Chondrocyte (in vitro differentiated cells): ENCODE measurements at places on chromosomes 13 and 19. TPM values are rescaled to one million over a fixed set of nuclear protein-coding genes. Genes with fewer than 3 reads are reported as not detected.

- no peak for DNase-seq
Measured at GRCh38 chr19:19470579-19470978, 44.8 kb downstream of the TSSK6 start.

DNA sequence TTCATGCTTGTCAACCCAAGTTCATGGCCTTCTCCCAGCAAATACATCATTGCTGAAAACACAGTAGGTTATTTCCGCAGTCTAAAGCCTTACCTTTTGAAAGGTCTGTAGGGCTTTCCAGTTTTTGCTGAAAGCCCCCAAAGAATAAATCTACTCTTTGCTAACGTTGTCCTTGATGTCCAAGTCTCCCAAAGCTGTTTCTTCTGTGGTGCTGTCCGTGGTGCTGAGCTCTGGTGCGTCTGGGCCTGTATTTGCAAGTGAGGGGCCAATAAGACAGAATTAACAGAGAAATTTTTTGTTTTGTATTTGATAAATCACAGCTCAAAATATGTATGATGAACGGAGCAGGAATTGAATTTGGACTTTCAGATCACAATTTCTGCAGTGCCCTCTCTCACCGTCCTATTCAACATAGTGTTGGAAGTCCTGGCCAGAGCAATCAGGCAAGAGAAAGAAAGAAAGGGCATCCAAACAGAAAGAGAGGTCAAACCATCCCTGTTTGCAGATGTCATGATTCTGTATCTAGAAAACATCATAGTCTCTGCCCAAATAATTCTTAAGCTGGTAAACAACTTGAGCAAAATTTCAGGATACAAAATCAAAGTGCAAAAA lies 9.8 kb upstream of the LGALS16 start:
- no peak for DNase-seq

DNA sequence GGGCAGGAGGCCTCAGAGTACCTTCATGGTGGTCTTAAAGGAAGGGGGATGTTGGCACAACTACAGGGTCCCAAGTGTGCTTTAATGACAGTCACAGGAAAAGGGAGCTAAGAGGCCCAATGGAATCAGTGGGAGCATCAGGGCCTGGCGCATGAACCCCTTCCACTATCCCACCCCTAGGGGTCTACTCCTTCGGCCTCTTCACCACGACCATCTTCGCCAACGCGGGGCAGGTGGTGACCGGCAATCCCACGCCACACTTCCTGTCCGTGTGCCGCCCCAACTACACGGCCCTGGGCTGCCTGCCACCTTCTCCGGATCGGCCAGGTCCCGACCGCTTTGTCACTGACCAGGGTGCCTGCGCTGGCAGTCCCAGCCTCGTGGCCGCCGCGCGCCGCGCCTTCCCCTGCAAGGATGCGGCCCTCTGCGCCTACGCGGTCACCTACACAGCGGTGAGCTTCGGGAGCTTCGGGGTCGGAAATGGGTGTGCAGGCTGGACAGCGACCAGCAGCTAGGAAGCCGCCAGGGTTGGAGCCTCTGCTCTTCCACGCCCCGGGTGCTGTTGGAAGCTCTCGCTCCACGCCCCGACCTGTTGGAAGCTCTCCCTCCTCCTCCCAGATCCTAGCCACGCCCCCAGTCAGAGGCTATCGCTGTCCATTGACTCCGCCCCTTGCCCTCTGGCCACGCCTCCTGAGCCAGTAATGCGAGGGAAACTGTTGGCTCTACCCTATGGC lies 6.0 kb downstream of the PLPPR2 start:
- no peak for DNase-seq

Gene IGSF23
- total RNA-seq = not detected in 3 replicates

GRCh38 chr19:46173886-46174480 lies 25.9 kb downstream of the IGFL2 start:
- no peak for DNase-seq

GRCh38 chr13:73714522-73714921 lies 419.7 kb downstream of the KLF12 start:
- no peak for DNase-seq

Gene RDH8
- total RNA-seq = not detected in 3 replicates

Gene ZNF766
- 12.8 to 15.3 TPM (median 13.9 TPM) in 3 replicates for total RNA-seq

GRCh38 chr13:40379794-40380578 lies 286.5 kb downstream of the FOXO1 start:
- DNase-seq = no peak

DNA sequence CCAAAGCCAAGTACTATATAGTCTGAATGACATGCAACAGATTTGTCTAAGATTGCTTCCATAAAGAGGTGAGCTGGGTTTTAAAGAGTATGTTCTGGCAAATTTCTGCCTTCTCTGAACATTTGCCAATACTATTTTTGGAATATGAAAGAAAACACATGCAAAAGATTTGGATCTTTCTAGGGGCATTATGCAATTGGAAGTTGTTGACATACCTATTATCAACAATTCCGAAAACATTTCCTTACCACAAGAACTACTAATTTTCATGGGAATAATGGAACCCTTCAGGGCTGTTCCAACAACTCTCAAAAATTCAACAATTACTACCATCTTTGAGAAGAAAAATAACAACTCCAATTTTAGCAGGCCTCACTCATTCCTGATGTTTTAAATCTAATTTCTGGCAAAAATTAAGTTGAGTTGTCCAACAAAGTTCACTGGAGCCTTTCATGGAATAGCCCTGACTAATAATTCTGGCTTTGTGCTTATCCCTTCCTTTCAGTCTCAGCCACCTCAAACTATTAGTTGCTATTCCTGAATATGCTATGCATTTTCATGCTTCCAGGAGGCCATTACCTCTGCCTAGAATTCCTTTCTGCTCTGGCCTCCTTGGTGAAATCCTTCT lies 250.0 kb downstream of the RGCC start:
- DNase-seq = no peak

DNA sequence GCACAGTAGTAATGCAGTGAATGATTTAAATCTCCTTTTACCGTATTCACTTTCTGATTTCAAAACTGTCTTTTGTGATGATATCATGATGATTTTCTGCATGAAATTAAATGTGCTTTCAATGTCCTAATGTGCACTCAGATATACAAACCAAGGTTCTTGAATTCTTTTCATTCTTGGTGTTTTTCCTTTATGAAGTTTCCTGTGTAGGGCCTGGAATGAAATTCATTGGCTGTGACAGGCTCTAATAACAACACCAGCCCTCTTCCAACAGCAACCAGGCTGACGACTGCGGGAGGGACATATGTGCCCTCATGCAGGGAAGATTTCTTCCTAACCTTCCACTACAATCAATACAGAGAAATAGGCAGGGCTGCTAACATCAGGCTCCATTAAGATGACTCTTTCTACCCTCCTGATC lies 1052.0 kb downstream of the DIAPH3 start:
- DNase-seq = no peak

- DNase-seq = no peak
Measured at GRCh38 chr13:33524086-33524485, 238.5 kb upstream of the STARD13 start.

- DNase-seq = no peak
Measured at GRCh38 chr19:56405062-56405461, 930 bp downstream of the ZNF583 start.

DNA sequence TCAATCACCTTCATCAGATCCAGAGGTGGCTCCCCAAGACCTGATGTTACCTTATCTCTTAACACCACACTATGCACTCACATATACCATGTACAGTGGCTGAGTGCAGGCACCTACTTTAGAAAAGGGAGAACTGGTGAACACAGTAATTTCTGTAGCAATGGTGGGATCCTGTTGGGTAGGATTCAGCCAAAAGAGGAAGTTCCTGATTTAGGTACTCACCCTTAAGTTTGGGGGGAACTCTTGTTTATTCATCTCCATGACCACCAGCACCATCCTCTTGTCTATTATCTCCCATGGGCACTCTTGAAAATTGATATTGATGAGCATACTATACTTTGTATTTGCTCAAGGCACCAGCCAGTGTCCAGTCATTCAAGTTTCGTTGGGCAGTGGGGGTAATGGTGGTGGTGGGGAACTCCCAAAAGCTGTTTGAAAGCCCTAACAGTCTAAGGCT lies 324.4 kb downstream of the LMO7 start:
- DNase-seq = no peak

Gene PGLYRP1
- not detected in 3 replicates for total RNA-seq

DNA sequence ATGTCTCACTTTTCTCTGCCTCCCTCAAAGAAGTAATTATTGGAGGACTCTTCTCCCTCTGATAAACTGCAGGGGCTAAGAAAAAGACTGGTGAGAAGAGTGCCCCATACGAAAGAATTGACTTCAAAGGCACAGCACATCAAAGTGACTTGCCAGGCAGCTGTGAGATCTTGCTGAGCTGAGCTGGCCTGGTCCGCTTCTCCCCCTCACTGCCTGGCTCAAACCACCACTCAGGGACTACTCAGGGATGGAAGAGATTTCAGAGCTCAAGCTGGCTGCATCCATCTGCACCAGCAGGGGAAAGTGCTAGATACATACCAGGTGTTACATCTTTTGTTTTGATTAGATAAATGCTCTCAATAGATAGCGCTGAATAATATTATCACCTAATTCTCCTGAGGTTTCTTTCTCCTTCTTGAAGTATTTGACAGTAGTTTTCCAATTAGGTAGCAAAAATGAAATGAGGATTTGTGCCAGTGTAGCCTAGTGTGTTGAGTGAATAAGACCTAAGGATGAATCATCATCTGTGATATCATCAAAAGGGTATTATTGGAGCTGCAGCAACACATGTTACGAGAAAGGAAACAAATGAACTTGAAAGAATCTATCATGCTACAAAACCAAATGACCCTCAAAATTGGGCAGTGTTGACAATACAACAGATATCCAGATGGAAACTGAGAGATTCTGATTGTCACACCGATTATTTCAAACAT lies 379.8 kb downstream of the TBC1D4 start:
- DNase-seq = no peak

Gene TLE6
- total RNA-seq = 0.36 to 1.1 TPM (median 0.55 TPM) in 3 replicates

- peak; percentile 88 for DNase-seq
Measured at GRCh38 chr19:2054763-2055162, 3.7 kb upstream of the MKNK2 start.

Gene KRTDAP
- total RNA-seq = not detected in 3 replicates

Gene TUBGCP3
- total RNA-seq = 16.3 to 32.4 TPM (median 18.5 TPM) in 3 replicates
